ENCODE measurements at places on chromosomes 1 and 21. TPM values are rescaled to one million over a fixed set of nuclear protein-coding genes. Genes with fewer than 3 reads are reported as not detected.

- DNase-seq, result no peak
- no peaks in the 10 kb centered on the region for H3K36me3 ChIP-seq
Measured at GRCh38 chr1:74592580-74593355, 80.4 kb upstream of the LRRC53 start.

DNA sequence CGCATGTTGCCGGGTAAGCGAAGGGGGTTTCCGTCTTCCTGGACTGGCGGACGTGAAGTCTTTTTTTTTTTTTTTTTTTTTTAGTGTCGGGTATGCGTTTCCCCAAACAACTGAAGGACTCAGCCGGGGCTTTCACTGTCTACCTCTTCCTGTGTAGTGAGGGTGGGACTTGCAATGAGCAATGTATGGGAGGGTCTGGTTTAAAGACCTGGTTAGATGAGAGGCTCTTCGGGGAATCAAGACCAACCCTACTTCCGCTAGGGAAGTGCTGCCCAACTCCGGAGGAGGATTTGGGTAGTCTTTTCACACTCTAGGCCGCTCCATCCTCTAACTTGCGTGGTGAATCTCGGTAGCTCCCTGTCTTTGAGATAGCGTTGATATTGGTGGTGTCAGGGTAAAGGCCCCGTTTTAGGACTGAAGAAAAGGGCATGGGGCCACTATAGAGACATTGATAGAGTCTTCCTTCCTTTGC, 754 bp downstream of the PRRC2C start:
- H3K27me3 ChIP-seq, result no peaks in the 10 kb centered on the region
- peak overlapping the region; percentile 91 for H3K4me3 ChIP-seq

The F3 gene
- 38.9 TPM for total RNA-seq

- no peak for DNase-seq
- no peak overlapping the region for H3K4me3 ChIP-seq
- peaks cover 71% of the 10 kb centered on the region for H3K4me1 ChIP-seq
- no peaks in the 10 kb centered on the region for H3K36me3 ChIP-seq
Measured at GRCh38 chr1:228010921-228011320, 4.1 kb downstream of the WNT3A start.

The ECM1 gene
- total RNA-seq, result 311 TPM

GRCh38 chr1:206896261-206896660, 982 bp upstream of the IL24 start:
- H3K4me3 ChIP-seq, result no peak overlapping the region
- no peaks in the 10 kb centered on the region for H3K36me3 ChIP-seq
- peaks cover 5% of the 10 kb centered on the region for H3K4me1 ChIP-seq
- DNase-seq, result no peak

GRCh38 chr1:19477284-19478249, 7.8 kb downstream of the CAPZB start:
- H3K27me3 ChIP-seq, result no peaks in the 10 kb centered on the region
- peak overlapping the region; percentile 77 for H3K27ac ChIP-seq
- no peak overlapping the region for H3K4me3 ChIP-seq
- DNase-seq, result no peak
- H3K4me1 ChIP-seq, result peaks cover 100% of the 10 kb centered on the region

DNA sequence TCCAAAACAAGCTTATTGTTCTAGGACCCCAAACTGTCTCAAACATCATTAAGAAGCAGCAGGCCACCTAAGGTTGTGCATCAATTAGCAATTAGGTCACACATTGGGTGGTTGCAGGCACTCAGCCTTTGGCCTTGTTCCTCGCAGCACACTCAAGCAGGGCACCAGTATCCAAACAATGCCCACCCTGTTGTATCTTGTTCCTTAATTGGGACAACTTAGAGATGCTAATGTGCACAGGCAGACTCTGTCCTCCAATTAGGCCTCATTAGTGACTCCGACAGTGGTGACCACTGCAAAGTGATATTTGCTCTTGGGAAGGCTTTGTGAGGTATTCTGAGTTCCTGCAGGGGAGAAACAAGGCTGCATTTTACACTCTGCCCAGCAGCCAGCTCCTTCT, 515.1 kb upstream of the PTBP2 start:
- no peak overlapping the region for H3K27ac ChIP-seq
- DNase-seq, result no peak
- H3K36me3 ChIP-seq, result no peaks in the 10 kb centered on the region
- no peak overlapping the region for H3K4me3 ChIP-seq

DNA sequence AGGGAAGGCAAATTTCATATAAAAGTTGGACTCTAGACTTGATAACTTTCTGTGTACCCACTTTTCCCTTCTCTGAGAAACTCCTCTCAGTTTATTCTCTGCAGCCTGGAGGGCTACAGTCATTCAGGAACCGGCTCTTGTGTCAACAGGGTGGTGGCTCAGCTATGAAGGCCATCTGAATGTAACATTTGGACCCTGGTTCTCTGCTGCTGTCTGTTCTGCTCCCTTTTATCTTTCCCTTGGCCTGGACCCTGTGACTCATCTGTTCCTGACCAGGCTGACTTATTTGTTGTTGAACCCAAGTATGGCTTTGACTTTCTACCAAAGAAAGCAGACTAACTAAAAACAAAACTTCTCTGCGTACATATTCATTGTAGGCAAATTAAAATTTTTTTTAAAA, 75.4 kb downstream of the CENPF start:
- no peak overlapping the region for H3K4me3 ChIP-seq
- no peaks in the 10 kb centered on the region for H3K36me3 ChIP-seq
- no peak overlapping the region for H3K27ac ChIP-seq
- no peak for DNase-seq
- H3K4me1 ChIP-seq, result no peaks in the 10 kb centered on the region

The REN gene
- not detected for total RNA-seq

- peaks cover 18% of the 10 kb centered on the region for H3K4me1 ChIP-seq
- H3K27me3 ChIP-seq, result no peaks in the 10 kb centered on the region
- H3K27ac ChIP-seq, result peak overlapping the region; percentile 1
Measured at GRCh38 chr1:235105051-235106043, 23.3 kb downstream of the TOMM20 start.
